HTR-8/SVneo (cell line): ENCODE measurements at places on chromosomes 5 and 9.

GRCh38 chr9:103242025-103242424 is 246.9 kb downstream of the CYLC2 start:
- peak; percentile 41 for DNase-seq

GRCh38 chr9:106450549-106450948 is 412.4 kb upstream of the ZNF462 start:
- DNase-seq = no peak

DNA sequence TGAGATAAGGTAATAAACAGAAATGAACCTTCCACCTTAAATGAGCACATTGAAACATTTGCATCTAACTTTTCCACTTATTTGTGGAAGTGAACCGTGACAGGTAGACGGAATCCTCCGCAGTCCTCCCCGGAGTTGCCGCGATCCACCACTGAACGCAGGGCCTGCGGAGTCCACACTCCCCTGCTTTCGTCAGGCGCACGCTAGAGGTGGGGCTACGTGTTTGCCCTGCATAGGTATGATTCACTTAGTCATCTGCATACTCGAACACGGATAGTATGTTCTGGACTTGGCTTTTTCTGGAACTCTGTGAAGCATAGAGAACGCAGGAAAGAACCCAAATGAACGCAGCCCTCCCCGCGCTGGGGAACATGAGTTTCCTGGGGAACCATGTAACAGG is 272.8 kb upstream of the IRX4 start:
- DNase-seq = no peak

- DNase-seq = no peak
Observed at GRCh38 chr5:155729684-155730059, 597.3 kb upstream of the SGCD start.

DNA sequence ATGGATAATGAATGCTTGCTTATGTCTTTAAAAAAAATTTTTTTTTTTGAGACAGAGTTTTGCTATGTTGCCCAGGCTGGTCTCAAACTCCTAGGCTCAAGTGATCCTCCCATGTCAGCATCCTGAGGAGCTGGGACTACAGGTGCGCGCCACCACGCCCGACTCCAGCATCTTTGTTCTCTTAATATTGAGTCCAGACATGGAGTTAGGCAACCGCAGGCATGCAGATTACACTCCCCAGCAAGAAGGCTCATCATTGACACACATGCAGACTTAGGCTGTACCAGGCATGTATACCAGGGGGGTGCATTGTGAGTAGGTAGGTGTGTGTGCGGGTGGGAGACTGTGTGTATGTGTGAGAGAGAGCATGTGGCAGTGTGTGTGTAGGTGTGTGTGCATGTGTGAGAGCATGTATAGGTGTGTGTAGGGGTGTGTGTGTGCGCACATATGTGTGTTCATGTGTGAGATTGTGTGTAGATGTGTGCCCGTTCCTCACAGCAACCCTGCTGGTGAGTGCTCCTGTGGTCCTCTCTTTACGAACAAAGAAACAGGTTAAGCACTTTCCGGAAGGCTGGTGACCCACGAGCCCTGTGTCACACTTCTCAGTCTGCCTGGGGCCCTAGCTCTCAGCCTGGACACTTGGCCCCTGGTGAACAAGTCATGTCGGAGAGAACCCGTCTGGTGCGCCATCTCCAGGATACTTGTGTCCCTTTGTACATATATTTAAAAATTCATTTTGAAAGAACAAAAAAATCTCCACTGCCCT is 6.2 kb downstream of the OBP2B start:
- no peak for DNase-seq

- no peak for DNase-seq
Observed at GRCh38 chr5:29005386-29005785, 1967.0 kb upstream of the CDH9 start.
